HFFc6 (cell line): ENCODE measurements at places on chromosomes 3 and 15. TPM values are rescaled to one million over a fixed set of nuclear protein-coding genes. Genes with fewer than 3 reads are reported as not detected.

- no peak for DNase-seq
These were observed 256.4 kb downstream of the FAM43A start for GRCh38 chr3:194941956-194942511.

SLC6A1 gene
- total RNA-seq: not detected in 3 replicates

CNOT10 gene
- total RNA-seq: 16.2 and 19.5 TPM in 2 replicates

DNA sequence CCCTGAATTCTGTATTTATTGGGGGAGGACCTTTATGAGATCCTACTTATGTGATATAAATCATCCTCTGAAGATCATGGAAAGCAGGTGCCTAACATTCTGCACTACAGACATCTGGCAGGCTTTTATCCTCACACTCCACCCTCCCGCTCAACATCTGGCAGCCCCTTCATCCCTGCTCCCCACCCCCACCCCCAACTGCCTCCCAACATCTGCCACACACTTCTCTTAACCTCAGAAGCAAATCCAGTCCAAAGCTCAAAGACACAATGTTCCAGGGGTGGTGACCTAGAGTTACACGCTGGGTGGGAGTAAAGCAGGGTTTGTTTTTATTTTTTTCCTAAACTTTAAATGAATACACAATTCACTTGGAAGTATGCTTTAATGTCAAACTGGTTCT is 184.5 kb upstream of the ATP11B start:
- no peak for DNase-seq

GRCh38 chr3:25151903-25152295 is 276.2 kb upstream of the RARB start:
- DNase-seq: no peak

DNA sequence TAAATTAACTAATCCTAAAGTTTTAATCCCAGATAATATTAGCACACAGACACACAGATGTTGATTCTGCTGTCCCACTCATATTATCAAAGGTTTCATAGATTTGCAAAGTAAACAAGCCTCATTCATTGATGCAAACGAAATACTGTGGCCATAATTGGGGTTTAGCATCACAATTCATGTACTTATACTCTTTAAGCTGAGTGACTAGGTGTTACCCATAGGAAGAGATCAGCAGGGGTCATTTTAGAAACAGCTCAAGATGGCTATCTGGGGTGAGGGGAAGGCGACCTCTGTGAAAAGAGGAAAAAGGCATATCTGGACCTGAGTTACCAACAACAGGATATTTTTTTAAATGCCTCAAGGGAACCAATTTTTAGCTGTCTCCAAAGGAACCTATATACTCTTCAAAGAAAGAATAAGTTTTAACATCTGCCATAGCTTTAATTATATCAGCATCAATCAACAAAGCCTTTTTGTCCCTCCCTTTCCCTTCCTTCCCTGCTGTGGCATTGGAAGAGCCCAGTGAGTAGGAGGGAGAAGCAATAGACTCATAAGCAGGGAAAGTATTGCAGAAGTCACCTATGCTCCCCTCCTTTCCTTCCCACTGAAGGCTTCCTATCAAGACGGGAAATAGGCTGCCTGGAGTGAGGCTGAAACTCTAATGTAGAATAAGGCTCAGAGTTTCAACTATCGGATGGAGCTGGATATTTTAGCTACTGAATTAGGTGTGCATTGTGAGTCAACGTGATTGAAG is 553.4 kb downstream of the ZIC1 start:
- no peak for DNase-seq
